ENCODE measurements at places on chromosomes 3 and 15.

- DNase-seq: no peak
Measured at GRCh38 chr3:31695280-31696008, 162.7 kb downstream of the STT3B start.

DNA sequence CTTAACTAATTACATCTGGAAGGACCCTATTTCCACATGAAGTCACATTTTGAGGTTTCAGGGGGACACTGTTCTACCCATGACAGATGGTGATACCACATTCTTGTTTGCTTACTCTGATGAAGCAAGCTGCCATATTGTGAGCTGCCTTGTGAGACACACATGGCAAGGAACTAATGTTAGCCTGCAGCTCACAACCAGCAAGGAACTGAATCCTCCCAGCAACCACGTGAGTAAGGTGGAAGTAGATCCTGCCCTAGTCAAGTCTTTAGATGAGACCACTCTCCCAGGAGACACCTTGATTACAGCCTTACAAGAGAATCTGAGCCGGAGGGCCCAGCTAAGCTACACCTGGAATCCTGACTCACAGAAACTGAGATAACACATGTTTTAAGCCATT is 160.1 kb downstream of the PDE8A start:
- no peak for DNase-seq

- DNase-seq: no peak
Measured at GRCh38 chr15:48641416-48641815, 4.1 kb downstream of the FBN1 start.

GRCh38 chr3:186109897-186110803 is 1.3 kb upstream of the ETV5 start:
- no peak for DNase-seq

- no peak for DNase-seq
Measured at GRCh38 chr3:153619268-153619667, 457.2 kb downstream of the RAP2B start.

- DNase-seq: no peak
Measured at GRCh38 chr3:5058471-5058951, 63.6 kb upstream of the ARL8B start.

DNA sequence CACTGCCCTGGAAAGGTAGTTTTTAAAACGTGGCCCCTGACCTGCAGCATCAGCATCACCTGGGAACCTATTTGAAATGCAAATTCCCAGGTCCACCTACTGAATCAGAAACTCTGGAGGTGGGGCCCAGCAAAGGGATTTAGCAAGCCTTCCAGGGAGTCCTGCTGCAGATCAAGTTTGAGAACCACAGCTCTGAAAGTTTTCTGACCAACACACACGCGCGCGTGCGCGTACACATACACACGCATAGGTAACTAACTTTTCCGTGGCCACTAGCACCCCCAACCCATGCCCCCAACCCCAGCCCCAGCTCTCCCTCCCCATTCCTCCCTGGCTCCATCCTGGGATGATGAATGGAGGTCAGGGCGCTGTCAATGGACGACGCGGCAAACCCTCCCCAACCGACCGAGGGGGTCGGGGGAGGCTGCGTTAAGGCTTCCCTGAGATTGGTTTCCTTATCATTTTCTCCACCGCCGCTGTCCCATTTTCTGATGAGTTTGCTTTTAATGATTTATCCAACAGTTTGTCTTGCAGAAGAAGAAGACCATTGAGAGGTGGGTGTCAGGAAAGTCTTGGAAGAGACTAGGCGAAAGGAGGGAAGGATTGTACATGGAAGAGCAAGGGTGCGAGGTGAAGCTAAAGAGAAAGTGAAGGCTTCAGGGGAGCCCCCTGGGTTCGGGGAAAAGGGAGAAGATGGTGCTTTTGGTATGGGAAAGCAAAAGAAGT is 590 bp upstream of the BOC start:
- DNase-seq: no peak

GRCh38 chr3:72361990-72362389 is 486.3 kb downstream of the SHQ1 start:
- DNase-seq: no peak

DNA sequence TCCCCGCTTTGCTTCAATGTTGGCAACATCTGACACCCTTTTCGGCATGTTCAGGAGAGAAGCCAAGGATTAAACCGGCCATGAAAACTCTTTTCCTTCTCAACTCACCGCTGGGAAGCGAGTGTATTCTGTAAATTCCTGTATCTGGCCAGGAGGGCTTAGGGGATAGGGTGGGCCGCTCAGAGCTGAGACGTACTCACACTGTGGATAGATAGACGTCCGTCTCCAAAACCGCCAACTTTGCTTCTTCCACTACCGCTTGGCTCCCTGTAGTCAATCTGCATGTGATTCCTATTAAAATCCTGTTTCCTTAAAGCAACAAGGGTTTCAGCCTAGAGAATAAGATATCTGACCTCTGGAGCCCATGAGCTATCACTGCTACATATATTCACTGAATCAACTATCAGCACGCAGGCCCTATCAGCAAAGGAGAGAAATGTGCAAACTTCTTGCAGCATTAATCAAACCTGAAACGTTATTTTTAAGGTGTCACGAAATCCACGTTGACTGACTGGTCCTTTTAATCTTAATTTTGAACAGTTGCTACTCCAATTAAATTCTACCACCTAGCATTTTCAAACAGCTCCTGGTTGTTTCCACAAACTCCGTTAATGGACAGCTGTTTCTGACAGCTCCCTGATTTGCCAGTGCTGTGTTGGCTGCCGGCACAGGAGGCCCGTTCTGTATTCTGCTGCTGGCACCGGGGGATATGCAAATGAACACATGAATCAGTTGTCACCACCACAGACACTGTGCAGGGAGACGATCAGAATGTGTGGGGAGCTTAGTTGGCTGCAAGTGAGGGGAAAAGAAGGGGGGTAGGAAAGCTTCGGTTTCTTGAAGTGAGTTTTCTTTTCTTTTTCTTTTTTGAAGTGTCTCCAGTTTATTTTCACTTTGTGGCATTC is 438.9 kb upstream of the ARRDC4 start:
- no peak for DNase-seq

- DNase-seq: no peak
Measured at GRCh38 chr3:67558426-67558825, 96.0 kb downstream of the SUCLG2 start.
